ENCODE measurements at places on chromosomes 16 and 17.

DNA sequence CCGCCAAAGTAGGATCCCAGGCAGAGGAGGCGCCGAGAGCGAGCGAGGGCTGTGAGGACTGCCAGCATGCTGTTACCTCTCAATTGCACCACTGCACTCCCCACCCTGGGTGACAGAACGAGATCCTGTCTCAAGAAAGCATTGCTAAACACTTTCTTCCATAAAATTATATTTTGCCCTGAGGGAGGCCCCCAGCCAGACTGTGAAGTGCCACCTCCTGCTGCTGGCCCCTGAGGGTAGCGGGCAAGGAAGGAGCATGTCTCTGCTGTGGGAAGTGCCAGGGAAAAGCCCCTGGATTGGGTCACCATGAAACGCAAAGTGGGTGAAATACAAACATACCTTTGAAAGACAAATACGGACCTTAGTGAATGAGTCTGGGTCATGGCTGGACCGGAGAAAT, 78.0 kb upstream of the AMZ2 start:
- DNase-seq, result no peak

- DNase-seq, result no peak
These were observed 262.6 kb upstream of the CDH11 start for GRCh38 chr16:65384441-65384840.

GRCh38 chr16:85437166-85438052, 175.7 kb upstream of the GSE1 start:
- DNase-seq, result no peak

GRCh38 chr16:21646721-21647561, 5.5 kb downstream of the IGSF6 start:
- DNase-seq, result no peak

DNA sequence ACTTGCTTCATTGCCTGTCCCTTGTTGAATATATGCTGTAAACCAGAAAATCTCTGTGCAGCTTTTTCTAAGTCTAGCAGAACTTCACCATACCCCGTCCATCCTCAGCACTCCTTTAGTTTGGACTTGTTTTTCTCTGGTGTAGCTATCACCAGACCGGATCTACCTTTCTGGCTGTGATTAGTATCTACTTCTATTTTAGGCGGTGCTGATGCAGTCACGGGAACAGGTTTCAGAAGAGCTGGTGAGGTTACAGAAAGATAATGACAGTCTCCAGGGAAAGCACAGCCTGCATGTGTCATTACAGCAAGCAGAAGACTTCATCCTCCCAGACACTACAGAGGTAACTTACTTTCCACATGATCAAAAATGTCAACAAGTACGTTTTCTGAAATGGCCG, 46.4 kb downstream of the NUP88 start:
- DNase-seq, result no peak

DNA sequence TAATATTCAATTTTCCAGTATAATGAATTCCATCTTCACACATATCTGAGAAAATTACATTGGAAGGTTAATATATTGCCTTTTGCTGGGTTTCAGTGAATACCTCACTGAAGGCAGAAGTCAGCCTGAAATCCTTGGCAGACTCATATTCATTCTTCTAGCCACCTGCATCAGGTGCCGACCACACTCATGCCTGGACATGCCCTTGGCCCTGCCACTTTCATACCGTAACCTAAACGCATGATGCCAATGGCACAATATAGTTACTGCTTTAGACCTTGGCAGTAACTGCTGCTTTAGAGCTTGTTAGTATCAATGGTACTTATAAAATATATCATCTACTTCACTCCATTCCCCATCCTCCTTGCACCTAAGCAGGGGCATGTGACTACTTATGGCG, 817.6 kb upstream of the CDH8 start:
- no peak for DNase-seq

GRCh38 chr16:55329791-55330428, 5.9 kb downstream of the IRX6 start:
- no peak for DNase-seq

GRCh38 chr17:16222406-16222805, 5.4 kb downstream of the PIGL start:
- no peak for DNase-seq

DNA sequence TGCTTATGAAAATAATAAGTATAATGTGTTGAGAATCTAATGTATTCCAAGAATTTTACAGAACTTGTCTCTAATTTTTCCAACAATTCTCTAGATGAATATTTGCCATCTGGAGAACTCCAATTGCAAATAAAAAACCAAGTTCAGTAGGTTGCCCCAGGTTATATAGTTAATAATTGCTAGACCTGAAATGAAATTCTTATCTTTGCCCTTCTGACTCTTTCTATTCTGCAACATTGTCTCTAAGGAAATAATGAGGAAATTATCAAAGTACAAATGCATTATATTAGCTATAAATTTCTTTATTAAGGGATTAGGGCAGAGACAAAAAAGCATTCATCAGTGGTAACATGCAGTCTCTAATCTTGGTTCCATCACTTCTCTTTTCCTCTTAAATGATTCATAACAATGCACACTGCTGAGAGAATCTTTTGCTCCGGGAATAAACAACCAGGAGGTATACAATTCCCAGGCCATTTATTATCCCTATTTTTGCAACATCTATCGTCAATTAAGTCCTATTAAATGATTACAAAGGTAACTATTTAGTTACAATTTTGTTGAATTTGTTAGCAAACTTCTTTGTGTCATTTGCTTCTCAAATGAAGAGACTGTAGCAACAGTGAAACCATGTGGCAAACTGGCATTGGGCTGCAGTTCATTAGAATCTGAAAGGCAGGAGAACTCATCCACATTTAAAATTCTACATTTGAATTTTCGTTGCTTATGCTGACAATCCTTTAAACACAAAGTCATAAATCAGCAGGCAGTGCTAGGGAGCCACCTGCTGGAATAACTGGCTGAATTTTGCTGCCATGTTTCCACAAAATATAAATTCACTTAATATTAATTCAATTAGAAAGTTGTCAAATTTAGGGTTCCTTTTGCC, 349.6 kb downstream of the KIF2B start:
- peak; percentile 2 for DNase-seq

- no peak for DNase-seq
These were observed 3.8 kb downstream of the MARF1 start for GRCh38 chr16:15639061-15639568.

- DNase-seq, result no peak
These were observed 141.0 kb downstream of the CDH13 start for GRCh38 chr16:82767808-82768207.

GRCh38 chr17:34619687-34620217, 40.4 kb downstream of the TMEM132E start:
- no peak for DNase-seq

DNA sequence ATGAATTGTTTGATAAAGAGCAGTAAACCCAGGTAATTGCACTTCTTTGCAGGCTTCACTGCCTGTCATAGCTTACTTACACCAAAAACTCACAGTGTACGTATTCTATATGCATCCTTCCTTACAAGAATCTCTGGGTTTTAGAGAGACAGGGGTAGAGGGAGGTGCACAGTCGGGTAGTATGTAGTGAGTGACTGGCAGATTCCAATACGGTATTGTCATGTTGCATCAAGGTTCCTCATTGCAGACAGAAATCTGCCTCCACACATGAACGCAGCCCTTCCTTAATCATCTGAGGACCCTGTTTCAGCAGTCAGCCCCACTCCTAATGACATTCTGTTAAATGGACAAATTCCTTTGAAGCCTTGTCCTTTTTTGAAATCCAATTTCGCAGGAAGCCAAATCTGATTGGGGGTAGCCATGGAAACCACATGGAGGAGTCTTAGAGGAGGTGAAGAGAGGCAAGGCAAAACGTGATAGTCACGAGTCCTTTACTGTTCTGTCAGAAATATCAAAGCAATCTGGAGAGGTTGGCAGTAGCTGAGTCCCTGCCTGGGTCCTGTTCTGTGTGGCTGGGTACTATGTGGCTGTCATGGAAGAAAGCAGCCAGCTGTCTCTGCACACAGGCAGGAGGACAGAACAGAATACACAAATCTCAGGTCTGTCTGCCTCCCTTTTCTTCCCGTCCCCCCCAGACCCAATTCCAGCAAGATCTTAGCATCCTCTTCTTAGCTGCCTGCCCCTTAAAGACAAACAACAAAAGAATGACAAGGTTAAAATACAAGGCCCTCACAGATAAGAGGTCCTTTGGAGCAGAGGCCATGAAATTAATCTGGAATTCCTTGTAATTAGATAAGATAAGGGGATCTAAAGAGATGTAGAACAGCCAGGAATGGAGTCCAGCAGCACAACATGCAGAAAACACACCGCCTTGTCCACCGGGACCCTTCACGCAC, 3.1 kb upstream of the SKAP1 start:
- peak; percentile 11 for DNase-seq

GRCh38 chr16:74837056-74837455, 62.4 kb upstream of the FA2H start:
- no peak for DNase-seq

DNA sequence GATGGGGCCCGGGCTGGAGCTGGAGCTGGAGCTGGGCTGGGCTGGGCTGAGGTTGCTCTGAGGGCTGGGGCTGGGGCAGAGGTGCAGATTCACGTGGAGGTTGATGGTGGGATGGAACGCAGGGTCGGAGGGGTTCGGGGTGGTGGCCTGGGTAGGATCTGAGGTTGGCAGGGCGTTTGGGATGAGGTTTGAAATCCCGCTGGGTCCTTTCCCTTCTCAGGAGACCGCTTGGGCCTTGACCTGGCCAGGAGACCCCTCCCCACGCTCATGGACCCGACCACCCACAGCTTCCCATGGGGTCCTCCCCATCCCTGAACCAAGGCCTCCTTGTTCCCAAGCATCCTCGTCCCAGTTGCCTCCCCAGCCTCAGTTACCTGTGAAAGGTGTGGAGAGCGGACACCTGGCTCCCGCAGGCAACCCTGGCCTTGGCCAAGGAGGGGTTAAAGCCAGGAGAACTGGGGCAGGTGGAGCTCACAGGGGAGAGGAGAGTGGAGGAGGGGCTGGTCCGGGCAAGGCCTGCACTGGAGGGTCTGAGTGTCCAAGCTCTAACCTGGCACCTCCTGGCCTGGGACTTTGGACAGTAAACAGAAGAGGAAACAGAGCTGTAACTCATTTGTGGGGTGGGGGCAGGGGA, at the start of gene ASGR2:
Gene ASGR2 (minus strand): TSS at position 582 of the 634 bp plus-strand sequence. CDS start 582 bp downstream, outside the sequence.
- no peak for DNase-seq

- no peak for DNase-seq
These were observed 2.3 kb upstream of the WFIKKN1 start for GRCh38 chr16:628321-629061.
